ENCODE measurements at places on chromosomes 2 and 18.

DNA sequence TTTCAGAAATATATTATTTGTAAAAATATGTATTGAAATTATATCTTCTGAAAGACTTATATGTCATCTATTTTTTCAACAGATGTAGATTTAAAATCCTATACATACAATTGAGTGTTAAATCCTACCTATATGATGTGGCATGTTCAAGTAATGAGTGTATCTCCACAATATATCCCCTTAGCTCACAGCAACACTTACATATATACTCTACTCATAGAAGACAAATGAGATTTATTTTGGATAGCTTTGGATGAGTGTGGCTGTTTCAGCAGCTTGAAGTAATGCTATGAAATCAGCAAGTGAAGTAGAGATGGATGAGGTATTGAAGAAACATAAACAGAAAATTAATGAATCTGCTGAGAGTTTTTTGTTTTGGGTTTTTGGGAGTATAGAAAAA is 263.1 kb downstream of the ARHGAP15 start:
- no peak for DNase-seq

DNA sequence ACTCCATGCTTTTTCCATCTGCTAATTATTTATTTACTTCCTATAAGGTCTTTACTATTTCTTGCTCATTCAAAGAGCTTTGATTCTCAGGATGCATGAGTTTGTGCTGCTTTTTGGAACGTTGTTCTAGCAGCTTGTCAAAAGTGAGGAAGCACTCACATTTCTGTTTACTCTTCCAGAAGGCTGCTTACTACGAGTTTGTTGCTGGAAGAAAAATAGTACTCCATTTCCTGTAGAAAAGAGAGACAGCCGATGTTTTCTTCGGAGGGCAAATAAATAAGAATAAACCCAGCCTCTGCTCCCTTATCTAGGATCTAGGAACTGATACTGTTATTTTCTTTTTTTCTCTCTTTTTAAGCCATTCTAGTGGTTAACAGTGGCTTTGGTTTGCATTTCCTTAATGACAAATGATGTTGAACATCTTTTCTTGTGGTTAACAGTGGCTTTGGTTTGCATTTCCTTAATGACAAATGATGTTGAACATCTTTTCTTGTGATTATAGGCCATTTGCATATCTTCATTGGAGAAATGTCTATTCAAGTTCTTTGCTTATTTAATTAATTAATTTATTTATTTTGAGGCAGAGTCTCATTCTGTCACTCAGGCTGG is 20.5 kb downstream of the CYP27A1 start:
- DNase-seq, result no peak

GRCh38 chr2:16135913-16136310 is 195.6 kb downstream of the MYCN start:
- DNase-seq, result no peak

DNA sequence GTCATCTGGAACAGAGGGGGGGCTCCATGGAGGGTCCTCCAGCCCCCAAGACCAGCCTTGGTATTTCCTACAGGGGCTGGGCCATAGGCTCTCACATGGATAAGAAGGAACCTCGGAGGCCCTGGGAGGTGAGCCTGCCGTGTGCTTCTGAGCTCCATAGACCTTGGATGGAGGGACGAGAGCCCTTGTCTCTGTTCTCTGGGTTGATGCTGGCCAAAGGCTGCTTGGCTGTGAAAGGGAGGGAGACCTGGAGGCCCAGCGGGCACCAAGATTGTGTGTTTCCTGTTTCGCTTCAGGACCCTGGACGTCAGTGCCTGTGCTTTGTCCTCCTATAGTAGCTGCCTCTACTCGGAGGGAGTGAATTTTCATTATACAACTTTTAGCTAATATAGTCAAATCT is 20.8 kb downstream of the CABLES1 start:
- DNase-seq, result no peak

DNA sequence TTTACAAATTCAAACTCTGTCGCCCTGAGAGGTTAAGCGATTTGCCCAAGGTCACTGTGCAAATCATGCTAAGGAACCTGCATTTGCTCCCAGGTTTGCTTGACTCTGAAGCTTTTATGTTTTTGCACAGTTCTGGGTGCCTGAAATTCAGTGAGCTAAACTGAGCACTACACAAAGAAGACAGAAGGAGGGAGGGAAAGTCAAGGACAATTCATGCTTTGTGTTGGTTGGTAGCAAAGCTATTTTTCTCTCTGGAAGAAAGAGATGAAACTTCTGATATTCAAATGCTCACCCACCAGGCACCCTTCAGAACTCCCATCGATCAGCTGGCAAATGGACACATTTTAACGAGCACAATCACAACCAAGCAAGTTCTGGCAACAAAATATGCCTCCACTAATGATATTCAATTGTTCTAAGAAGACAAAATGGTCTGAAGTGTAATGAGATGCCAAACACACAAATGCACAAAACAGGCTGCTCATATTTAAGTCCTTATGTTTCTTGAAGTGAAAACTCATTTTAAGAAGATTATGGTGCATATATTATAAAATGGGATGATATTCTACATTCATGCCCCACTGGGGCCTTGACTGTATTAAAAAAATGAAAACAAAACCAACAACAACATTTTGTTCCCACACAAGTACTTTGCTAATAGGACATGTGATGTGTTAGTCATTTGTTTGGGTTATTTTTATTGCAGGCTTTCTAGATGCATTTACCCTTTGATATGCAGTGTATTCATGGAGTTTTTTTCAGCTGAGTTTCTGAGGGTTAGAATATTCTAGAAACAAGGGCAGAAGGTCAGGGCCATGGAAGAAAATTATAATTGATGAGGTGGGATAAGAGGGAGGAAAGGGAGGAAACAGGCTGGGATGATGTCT is 445.6 kb upstream of the CELF4 start:
- no peak for DNase-seq

- no peak for DNase-seq
Observed at GRCh38 chr18:58308463-58308862, 264.4 kb downstream of the NEDD4L start.

DNA sequence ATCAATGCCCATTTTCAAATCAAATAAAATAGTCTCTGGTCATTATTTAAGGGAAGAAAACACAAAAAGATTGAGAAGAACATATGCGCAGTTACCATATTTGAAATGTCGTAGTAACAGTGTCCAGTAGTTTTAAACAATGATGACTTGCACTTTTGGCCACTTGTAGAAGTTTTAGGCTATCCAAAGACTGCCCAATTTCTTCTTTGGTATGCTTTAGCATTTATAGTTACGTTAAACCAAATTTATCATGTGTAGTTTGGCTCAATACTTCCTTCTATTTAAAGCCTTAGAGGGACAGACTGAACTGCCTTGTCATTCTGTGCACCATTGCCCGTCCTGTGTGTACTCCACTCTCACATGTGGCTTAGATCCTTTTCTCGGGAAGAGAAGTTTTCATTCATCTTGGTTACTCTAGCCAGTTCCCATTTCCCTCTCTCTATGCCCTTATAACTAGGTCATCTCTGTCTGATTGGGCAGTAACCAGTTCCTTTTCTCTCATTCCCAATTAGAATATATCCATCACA is 84.8 kb upstream of the TTN start:
- DNase-seq, result no peak

- DNase-seq, result peak; percentile 65
Observed at GRCh38 chr2:191740016-191740419, 62.1 kb downstream of the NABP1 start.

GRCh38 chr2:185006481-185006880 is 408.2 kb downstream of the ZNF804A start:
- DNase-seq, result peak; percentile 56

GRCh38 chr18:23200756-23201155 is 65.5 kb downstream of the CABLES1 start:
- DNase-seq, result peak; percentile 13

DNA sequence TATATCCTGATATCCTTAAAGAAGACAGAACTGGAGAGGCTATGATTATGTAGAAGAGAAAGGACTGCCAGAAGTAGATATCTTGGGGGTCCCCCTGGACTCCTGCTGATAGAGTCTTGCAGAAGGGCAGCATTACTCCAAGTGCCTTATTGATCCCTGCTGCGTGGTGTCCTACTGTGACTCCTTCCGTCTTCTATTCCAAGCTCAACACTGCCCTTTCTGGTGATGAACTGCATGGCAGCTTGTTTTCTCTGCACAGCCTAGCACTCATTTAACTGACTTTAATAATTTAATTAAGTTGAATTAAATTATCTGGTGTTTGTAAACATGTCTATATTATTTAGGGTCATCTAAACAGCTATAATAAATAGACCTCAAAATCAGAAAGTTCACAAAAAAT is 194.1 kb upstream of the DSEL start:
- peak; percentile 65 for DNase-seq

DNA sequence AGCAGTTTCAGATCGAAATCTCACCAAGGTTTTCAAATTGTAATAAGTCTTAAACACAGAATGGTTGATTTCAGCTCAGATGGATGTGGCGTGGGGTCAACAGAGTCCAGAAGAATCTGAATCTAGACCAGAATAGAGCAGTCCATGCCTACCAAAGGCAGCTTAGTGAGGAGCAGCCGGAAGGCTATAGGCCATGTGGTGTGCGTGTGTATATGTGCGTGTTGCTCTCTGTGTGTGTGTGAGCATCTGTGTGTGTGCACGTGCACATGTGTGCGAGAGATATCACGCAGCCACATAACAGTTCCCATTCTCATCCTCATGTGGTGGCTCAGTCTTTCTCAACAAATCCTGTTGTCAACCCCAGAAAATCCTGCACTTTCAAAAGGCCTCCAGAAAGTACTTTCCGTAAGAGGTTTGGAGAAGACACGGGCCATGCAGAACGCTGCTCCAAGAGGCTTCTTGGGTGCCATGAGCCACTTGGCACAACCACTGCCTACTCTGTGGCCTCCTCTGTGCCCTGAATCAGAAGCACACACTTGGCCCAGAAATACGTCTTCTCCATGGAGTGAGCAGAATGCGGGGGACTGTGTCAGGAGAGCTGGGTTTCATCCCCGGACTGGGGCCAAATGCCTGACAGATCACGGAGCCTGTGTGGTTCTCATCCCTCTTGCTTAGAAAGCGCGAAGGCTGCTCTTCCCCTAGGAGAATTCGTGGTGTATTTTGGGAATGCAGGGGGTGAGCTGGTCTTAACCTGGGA is 67.3 kb downstream of the ACKR3 start:
- DNase-seq, result no peak

DNA sequence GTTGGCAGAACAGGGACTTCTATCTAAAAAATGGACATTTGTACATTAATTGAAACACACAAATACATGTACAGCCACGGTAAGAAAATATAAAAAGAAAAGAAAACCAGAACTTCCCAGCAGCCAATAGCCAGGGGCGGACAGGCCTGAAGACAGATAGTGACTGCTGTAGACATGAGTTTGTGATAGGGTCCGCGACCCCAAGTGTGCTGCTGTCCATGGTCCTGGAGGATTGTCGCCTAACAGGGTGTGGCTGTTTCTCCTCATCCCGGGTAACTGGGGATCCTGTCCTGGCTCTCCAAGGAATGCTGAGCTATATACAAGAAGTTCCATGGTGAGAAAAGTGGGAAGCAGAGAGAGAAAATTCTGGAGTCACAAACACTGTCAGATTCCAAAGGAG is 266.5 kb upstream of the SALL3 start:
- DNase-seq, result no peak

- DNase-seq, result peak; percentile 75
Observed at GRCh38 chr2:218860950-218861381, 1.4 kb downstream of the WNT6 start.

DNA sequence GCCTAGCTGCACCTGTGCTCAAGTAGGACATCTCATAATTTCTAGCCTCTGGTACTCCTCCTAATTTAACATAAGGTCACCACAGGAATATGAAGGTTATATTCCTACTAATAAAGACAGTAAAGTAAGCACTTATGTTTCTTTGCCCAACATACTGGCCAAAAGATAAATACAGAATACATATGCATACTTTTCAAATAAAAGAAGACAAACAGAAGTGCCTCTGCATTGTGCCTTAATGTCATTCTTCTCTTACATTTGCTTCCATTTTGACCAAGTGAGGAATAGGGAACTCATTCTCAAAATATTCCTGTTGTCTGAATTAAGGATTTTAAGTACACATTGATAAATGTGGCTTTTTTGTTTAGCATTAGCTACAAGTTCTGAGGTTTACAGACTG is 5.6 kb downstream of the BCL11A start:
- peak; percentile 16 for DNase-seq

DNA sequence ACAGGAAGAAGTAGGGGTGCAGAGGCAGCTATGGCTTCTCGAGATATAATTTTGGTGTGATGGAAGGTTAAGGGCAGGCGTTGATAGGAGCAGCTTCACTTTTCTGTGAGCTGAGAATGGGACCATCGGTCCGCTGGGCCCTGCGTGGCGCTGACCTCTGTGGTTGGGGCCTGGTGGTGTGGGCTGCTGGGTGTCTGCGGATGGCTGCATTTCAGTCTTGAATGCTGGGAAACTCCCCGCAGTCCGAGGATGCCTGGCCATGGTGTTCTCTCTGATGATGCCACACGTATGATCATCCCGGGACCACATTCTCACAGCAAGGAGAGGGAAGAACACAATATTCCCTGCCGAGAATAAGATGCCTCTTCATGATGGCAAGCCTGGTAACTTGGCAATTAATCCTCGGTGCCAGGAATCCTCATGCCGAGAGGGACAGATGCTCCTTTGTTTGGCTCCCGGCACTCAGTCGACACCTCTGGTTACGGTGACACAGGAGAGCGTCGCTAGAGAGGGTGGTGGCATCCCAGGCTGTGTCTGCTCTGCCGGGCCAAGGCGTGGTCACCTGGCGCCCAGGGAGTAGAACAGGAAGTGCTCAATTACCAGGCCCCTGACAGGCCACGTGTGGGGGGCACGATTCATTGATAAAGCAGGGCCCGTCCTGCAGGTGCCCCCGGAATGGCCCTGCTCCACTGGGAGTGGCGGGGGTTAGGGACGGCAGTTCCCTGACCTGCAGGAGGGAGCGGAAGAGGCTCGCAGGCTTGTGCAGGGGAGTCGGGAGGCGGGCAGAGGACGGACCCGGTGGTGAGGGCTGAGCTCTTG is 119.4 kb upstream of the CTDP1 start:
- no peak for DNase-seq

GRCh38 chr2:59947917-59948541 is 605.4 kb downstream of the BCL11A start:
- peak; percentile 12 for DNase-seq

DNA sequence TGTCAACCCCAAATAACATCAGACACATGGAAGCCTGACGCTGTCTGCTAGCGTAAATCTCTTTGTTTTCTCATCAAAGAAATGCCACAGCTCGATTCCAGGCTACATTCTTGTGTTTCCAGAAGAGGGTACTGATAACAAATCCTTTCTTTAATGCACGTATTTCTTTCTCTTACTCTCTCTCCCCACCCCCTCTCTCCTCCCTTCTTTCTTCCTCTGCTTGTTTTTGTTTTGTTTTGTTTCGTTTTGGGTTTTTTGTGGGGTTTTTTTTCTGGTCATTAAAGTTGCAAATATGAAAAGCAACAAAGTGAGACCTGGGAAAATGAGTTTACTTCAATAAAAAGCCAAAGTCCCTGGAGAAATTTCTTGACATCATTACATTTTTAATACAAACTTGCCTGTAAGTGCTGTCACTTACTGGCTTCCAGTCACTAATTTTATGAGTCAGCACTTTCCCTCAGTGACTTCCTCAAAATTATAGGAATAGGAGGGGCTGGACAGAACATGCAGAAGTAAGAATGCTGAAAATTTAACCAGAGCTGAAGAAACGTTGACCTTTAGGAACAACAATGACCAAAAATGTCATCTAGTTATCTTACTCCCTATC is 106.7 kb upstream of the NABP1 start:
- peak; percentile 33 for DNase-seq

GRCh38 chr2:10048501-10049171 is 5.3 kb downstream of the KLF11 start:
- DNase-seq, result peak; percentile 65

- no peak for DNase-seq
Observed at GRCh38 chr2:88885679-88886416, 194.4 kb downstream of the RPIA start.
